ENCODE measurements at places on chromosomes 2 and 18. TPM values are rescaled to one million over a fixed set of nuclear protein-coding genes. Genes with fewer than 3 reads are reported as not detected.

DNA sequence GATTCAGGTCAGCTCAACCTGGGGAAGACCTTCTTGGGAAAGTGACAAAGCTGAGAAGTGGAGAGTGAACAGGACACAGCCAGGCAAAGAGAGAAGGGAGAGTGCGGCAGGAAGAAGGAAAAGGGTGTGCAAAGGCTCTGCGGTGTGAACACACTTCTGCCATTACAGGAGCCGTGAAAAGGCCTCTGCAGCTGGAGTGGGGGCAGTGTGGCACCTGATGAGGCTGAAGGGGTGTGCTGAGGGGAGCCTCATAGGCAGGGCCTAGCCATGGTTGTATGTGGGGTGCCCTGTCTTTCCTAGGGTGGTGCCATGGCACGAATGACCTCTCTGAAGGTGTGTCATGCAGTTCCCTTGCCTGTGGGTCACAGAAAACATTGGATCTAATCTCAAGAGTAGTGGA is 347.6 kb downstream of the CYRIA start:
- DNase-seq = no peak

DNA sequence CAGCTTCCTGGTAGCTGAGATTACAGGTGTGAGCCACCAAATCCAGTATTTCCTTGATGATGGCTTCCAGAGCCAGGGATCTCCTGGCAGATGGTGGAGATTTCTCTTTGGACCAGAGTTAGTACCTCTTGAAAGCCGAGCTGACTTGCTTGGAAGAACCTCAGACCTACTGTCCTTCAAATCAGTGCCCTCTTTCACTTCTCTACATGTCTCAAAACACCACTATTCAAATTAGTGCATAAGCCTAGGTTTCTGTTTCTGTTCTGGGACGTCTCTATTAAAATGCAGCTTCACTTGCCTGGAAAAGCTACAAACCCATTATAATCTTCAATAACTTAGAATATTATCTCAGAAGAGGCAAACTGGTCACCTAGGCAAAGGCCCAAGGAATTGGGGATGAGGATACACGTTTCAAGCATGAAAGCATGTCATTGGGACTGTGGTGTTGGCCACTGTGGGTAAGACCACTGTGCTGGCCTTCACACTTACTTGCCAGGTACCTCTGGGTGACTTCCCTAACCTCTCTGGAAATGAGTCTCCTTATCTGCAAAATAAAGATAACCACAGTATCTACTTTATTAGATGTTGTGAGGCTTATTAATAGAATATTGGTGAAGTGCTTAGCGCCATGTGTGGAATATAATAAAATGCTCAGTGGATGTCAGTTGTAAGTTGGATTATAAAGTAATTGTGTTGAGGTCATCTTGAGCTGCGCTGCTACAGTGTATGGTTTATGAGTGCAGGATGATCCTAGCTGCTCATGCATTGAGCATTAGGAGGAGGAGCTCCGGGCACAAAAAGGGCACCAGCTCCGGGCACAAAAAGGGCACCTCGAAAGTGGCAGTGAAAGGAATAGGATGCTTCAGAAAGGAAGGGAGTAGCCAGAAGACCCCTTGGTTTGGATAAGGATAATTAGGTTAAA is 84.5 kb downstream of the DOCK10 start:
- no peak for DNase-seq

GRCh38 chr18:22813648-22814328 is 119.3 kb upstream of the RBBP8 start:
- DNase-seq = no peak

The IL36B gene
- not detected for polyA plus RNA-seq

GRCh38 chr2:233705911-233706506 is 6.7 kb upstream of the UGT1A5 start:
- no peak for DNase-seq

DNA sequence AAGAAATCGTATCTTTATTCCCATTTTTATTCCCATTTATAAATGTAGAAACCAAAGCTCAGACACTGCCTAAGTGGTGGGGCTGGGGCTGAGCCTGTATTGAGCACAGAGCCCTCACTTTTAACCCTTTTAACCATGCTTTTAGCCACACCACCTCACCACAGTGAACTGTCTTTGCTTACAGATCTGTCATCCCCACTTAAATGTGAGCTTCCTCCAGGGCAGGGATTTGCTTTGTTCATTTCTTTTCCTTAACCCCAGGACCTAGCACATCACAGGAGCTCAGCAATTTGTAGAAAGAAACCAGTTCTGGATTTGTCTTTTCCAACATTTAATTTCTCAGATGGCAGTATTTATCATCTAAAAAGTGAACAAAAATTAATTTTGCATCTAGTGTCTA is 2.2 kb downstream of the BOD1L2 start:
- DNase-seq = no peak

DNA sequence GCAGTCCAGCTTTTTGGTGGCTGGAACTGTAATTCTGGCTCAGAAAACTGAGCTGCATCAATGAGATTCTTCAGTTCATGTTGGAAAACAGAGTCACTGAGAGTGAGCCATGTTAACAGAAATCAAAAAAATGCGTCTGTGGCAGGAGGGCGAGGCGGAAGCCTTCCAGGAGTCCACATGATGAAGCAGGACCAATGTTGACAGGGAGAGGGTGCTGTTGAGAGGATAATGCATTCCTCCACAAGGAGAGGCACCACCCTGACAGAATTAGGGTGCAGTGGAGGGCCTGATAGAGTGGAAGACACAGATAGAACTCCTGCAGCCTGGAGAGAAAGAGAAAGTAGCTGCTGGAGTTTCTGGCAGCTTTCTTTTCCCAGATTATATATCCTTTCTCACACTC is 111.5 kb downstream of the MGAT5 start:
- no peak for DNase-seq

- DNase-seq = no peak
These were observed 13.3 kb upstream of the GALM start for GRCh38 chr2:38652431-38653273.

DNA sequence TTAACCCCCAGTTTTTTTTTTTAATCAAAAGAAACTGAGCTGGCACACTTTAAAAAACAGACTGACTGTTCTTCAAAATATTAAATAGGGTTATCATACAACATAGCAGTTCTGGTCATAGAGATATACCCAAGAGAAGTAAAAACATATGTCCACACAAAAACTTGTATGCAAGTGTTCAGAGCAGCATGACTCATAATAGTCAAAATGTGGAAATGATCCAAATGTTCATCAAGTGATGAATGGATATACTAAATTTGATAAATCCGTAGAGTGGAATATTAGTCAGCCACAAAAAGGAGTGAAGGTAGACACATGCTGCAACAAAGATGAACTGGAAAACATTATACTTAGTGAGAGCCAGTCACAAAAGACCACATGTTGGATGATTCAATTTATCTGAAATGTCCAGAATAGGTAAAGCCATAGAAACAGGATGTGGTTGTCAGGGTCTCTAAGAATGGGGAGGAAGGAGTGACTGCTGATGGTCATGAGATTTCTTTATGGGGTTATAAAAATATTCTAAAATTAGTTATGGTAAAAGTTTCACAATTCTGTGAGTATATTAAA is 5.1 kb downstream of the SMIM21 start:
- no peak for DNase-seq

The TANC1 gene
- 19.9 TPM for polyA plus RNA-seq

- no peak for DNase-seq
These were observed 41.7 kb downstream of the NLRC4 start for GRCh38 chr2:32222966-32223365.

- no peak for DNase-seq
These were observed 5.4 kb downstream of the POU3F3 start for GRCh38 chr2:104859291-104859765.

GRCh38 chr2:55923091-55923981 is at the start of gene EFEMP1:
EFEMP1 (minus strand) TSS chr2:55923782; CDS start chr2:55922440, 1,342 bp downstream.
- no peak for DNase-seq

The CHRNA1 gene
- 0.20 TPM for polyA plus RNA-seq

- no peak for DNase-seq
These were observed 236.0 kb downstream of the DYSF start for GRCh38 chr2:71689393-71689792.

GRCh38 chr2:185790361-185790760 is 51.8 kb downstream of the FSIP2 start:
- DNase-seq = no peak

GRCh38 chr2:162113088-162113775 is 38.8 kb downstream of the GCG start:
- no peak for DNase-seq

GRCh38 chr2:70902579-70902978 is 33.1 kb upstream of the ATP6V1B1 start:
- DNase-seq = no peak

GRCh38 chr18:73733376-73733775 is 414.3 kb downstream of the FBXO15 start:
- no peak for DNase-seq

DNA sequence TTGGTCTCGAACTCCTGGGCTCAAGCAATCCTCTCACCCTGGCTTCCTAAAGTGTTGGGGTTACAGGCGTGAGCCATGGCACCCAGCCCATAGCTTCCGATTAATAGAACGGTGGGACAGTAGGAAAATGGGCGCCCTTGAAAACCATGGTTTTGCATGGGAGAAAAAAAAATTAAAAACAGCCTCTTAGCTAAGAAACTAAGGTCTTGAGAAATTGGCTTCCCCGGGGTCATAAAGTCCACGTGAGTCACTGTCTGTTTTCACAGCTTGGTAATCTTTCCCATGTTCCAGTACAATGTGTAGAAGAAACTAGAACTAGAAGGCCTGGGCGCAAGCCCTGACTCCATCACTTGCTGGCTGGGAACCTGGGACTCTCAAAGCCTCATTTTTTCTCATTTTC is 20.7 kb downstream of the B3GNT2 start:
- DNase-seq = peak; percentile 79

- no peak for DNase-seq
These were observed 53.1 kb downstream of the HPCAL1 start for GRCh38 chr2:10355471-10356438.

The RNF181 gene
- polyA plus RNA-seq = 376 TPM

DNA sequence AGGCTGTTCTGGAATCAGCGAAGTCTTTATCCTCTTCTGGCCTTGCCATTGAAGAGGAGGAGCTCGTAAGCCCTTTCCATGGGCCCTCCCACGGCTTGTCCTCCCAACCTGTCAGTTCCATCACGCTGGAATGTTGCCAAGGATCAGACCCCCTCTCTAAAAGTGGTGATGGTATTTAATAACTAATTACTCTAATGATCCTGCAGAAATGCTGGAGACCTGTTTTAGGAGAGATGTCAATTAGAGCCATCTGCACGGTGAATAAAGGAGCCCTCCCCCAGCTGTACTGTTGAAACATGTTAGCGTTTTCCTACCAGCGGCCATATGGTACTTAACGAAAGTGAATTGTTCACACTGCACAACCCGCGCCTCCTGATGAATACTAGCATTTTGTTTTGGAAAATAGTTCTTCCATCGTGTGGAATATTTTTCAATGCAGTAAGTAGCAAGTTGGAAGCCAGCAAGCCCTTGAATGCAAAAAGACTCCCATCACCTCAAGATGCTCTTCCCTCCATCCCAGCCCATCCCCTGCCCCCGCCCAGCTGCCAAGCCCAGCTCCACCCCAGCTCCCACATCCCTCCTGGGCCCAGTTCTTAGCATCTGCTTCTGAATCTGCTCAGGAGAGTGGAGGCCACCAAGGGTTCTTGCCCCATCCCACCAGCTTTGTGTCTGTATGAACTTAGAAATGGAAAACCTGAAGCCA is 145.4 kb downstream of the KLHL29 start:
- no peak for DNase-seq

GRCh38 chr2:68196120-68196716 is 38.5 kb downstream of the PNO1 start:
- DNase-seq = no peak

- DNase-seq = no peak
These were observed 14.1 kb downstream of the PTPN18 start for GRCh38 chr2:130369965-130370341.

GRCh38 chr2:10342245-10342951 is 39.7 kb downstream of the HPCAL1 start:
- no peak for DNase-seq

- no peak for DNase-seq
These were observed 533 bp downstream of the HPCAL1 start for GRCh38 chr2:10303181-10303693.

GRCh38 chr2:67561457-67561965 is 164.4 kb downstream of the ETAA1 start:
- DNase-seq = no peak
